Left cardiac atrium (tissue), 4 donors: ENCODE measurements at places on chromosomes 2 and 18. TPM values are rescaled to one million over a fixed set of nuclear protein-coding genes. Genes with fewer than 3 reads are reported as not detected.

KATNAL2 gene
- 4.1 TPM for total RNA-seq

GRCh38 chr18:25873833-25874232 lies 216.6 kb downstream of the SS18 start:
- no peak for DNase-seq

ARHGEF4 gene
- total RNA-seq = 8.3 TPM

DNA sequence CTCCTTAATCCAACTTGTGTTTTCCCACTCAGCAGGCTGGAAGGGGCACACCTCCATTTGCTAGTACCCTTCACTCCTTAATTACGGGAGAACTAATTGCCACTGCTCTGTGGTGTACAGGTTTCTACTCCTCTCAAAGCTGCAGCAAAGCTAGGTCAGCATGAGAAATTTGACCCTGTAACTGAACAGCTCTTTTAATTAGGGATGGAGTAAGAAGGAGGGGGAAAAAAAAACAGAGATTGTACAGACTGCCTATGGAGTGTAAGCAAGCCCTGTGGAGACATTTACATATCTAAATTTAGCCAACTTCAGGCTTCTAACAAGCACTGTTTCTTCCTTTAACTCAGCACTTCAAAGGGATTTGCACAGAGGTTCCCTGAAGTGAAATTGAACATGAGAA lies 629.7 kb upstream of the SETBP1 start:
- DNase-seq = no peak

DNA sequence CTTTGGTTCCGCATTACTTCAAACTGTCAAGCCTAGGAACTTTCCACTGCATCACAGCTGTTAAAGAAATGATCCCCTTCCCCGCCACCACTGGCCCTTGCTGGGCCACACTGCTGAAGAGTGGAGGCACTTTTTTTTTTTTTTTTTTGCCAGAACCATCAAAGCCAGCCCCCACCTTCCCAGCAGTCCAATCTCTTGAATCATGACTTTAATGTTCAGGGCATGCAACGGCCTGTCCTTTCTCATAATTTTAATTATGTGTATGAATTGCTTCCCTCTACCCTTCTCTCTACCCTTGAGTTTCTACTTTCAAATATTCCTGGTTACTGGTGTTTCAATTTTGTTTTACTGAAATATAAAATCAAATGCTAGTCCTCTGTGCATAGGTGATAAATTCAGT lies 102.1 kb upstream of the LMAN1 start:
- no peak for DNase-seq

GRCh38 chr18:79071037-79071436 lies 1.8 kb downstream of the ATP9B start:
- no peak for DNase-seq

DNA sequence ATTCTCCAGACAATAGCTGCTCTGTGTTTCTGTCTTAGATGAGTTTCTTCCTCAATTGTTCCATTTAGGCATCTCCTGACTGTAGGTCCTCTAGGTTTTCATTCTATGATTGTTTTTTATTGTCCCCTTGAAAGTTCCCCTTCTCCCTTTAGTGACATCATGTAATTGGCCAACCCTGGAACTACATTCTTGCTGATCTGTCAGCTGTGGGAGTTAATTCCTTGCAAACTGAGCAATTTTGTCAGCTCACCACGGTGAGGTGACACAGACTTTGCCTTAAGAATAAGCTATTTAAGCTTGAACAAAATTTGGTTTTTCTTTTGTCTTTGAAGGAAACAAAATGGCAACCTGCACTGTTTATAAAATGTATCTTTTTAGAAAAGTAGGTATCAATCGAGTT lies 95.9 kb downstream of the TXNL1 start:
- DNase-seq = no peak

GRCh38 chr2:189076572-189076971 lies 102.4 kb downstream of the COL3A1 start:
- peak; percentile 28 for DNase-seq

- DNase-seq = no peak
These were observed 45.9 kb downstream of the ST6GAL2 start for GRCh38 chr2:106839849-106840595.

DNA sequence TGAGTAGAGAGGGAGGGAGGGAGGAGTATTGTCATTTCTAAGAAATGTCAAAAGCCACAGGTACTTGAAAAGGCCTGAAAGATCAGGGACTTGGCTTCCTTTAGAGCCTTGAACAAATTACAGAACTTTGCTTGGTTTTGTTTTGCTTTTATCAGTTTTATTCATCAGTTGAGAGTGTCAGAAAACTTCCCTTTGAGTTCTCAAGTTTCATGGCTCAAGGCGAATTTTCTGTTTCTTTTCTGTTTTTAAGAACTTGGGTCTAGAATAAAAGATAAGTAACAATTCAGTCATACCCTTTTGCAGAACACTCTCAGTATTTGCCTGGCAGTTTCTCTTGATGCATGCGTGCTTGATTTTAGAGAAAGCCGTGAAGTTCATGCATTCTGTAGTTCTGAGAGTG lies 531.9 kb downstream of the PARD3B start:
- no peak for DNase-seq

GRCh38 chr2:122340246-122340645 lies 584.8 kb downstream of the TSN start:
- DNase-seq = no peak

GRCh38 chr2:105969552-105969951 lies 224.5 kb downstream of the UXS1 start:
- no peak for DNase-seq

C2orf92 gene
- 3.9 TPM for total RNA-seq

ZNF892 gene
- total RNA-seq = 2.8 TPM

GRCh38 chr2:37026050-37026449 lies 58.1 kb downstream of the HEATR5B start:
- DNase-seq = no peak

- DNase-seq = no peak
These were observed 59.6 kb downstream of the ATOH8 start for GRCh38 chr2:85813211-85813981.

LBX2 gene
- total RNA-seq = 0.60 TPM

POTEC gene
- total RNA-seq = not detected

FNDC4 gene
- 32.5 TPM for total RNA-seq

TWIST2 gene
- total RNA-seq = 8.3 TPM
